ENCODE measurements at places on chromosomes 7 and 10. TPM values are rescaled to one million over a fixed set of nuclear protein-coding genes. Genes with fewer than 3 reads are reported as not detected.

Gene RBP3
- total RNA-seq: not detected

Gene KCNMA1
- total RNA-seq: 11.4 TPM

Gene ANLN
- 43.2 TPM for total RNA-seq

Gene BHLHA15
- 0.68 TPM for total RNA-seq

Gene CPA2
- not detected for total RNA-seq

Gene OLAH
- 0.34 TPM for total RNA-seq

Gene PLEKHS1
- total RNA-seq: not detected

Gene CEP55
- 18.4 TPM for total RNA-seq

Gene OR6V1
- total RNA-seq: not detected

Gene SORBS1
- total RNA-seq: 4.2 TPM

Gene GPR37
- total RNA-seq: 2.2 TPM

Gene ZNF777
- total RNA-seq: 14.9 TPM

Gene PPP1R3C
- total RNA-seq: 0.87 TPM

Gene DKK1
- total RNA-seq: 33.0 TPM

Gene WEE2
- not detected for total RNA-seq

Gene ZNF239
- 2.3 TPM for total RNA-seq

Gene OGDHL
- not detected for total RNA-seq

Gene CAV1
- 1,027 TPM for total RNA-seq
